Dorsolateral prefrontal cortex (tissue), 122 donors: ENCODE measurements at places on chromosomes 4 and X.

DNA sequence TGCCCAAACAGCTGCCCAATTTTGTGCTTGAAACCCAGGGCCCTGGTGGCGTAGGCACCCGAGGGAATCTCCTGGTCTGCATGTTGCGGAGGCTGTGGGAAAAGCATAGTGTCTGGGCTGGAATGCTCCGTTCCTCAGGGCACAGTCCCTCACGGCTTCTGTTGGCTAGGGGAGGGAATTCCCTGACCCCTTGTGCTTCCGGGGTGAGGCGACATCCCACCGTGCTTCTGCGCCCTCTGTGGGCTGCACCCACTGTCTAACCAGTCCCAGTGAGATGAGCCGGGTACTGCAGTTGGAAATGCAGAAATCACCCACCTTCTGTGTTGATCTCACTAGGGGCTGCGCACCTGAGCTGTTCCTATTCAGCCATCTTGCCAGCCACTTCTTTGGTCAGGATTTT, 399.4 kb upstream of the FTHL17 start:
- DNase-seq: no peak

GRCh38 chr4:176588436-176588835, 204.3 kb downstream of the VEGFC start:
- no peak for DNase-seq

GRCh38 chr4:48337731-48338130, 3.6 kb upstream of the SLAIN2 start:
- DNase-seq: no peak

DNA sequence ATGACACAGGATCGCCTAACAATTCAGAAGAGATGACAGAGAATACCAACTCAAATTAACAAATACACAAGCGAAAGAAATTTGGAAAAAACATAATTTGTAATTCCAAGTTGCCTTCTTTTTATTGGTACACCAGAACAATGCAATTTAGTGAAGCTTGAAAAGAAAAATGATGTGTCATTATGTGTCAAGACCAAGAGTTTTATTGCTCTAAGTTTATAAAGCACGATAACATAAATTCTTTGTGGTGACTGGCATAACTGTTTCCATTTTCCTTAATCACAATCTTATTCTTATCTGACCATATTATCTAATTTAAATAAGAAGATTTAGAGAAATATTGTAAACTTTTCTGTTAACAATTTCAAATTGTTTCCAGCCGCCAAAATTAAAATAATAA, 273.2 kb upstream of the TECRL start:
- DNase-seq: no peak

DNA sequence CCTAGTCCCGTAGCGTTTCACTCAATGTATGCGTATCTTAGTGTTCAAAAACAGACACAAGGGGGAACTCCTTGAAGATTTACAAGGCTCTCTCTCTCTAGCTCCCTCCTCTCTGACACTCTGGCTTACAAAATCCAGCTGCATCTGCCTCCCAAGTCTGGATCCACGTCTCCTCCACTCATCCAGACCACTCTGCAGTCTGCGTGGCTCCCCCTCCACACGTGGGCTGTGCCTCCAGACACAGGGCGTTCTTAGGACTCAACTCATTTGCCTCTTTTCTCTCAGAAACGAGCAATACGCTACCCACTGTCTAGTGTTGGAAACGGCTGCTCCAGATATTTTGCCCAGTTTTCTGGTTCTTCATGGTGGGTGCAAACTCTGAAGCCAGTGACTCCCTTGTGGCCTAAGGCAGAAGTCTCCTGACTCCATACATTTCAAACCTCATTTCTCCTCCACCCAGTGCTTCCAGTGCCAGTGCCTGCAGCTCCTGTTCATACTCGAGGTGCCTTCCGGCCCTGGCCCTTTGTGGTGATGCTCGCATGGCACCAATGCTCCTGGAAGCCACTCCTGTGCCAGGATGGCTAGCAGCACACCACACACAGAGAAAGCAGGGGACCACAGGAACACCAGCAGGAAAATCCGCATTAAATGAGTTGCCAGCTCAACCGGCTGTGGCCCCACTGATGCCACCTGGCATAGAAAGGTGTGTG, 24.1 kb downstream of the NAT8L start:
- no peak for DNase-seq

GRCh38 chrX:149569770-149570169, 17.5 kb downstream of the MAGEA9B start:
- DNase-seq: no peak

DNA sequence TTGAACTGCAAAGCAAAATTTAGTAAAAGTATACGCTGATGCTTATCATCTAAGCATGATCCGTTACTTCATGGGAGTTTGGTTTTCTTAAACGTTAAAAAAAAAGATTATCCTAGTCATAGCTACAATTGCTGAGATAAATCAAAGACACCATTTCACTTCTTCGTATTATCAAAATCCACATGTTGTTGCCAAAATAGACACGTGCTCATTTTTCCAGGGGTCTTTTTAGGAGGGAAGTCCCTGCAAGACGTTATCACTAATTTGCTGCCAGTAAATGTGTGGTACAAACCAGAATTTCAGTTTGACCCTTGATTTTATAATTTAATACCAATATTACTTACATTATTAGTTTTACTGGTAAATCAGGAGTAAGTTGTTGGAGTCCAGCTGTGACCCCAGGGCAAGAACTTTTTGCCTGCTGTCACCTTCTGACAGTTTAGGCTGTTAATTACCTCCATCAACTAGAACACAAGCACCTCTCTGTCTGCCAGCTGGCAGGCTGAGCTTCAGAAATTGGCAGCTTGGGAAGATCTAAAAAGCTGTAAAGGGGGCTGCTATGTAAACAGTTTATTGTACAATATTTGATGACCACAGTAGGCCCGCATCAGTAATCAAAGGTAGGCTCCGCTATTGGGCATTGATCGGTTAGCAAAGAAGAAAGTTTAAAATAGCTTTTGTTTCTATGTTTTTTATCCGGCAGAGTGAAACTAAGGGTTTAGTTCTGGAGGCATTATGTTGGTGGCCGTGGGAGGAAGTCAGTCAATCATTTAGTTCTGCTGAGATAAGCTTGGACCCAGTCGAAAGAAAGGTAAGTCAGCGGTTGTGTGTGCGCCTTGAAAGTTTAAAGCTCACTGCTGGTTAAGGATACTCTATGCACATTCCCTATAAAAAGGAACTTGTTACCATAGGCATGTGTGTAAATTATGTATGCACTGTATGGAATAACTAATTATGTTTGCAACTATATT, 196.4 kb downstream of the FBXO8 start:
- DNase-seq: no peak

- DNase-seq: no peak
Measured at GRCh38 chr4:101500742-101501141, 153.4 kb upstream of the PPP3CA start.

DNA sequence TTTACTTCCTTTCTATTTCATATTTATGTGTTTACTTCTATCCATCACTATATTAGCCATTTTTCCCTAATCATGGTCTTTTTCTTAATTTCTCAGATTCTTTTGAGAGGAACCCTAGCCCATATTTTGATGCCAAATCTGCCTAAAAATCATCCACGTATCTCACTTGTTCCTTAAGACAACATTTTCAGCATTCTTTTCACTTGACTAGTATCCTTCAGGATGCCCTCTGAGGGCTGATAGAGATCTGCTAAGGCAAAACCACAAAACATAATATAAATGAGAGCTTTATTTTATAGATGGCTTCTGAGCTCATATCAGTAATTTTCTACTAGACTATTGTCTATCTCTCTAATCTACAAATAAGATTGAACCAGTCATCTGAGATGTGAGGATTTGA, 341.9 kb downstream of the GPM6A start:
- DNase-seq: no peak

GRCh38 chr4:24495388-24495787, 89.0 kb downstream of the DHX15 start:
- no peak for DNase-seq

GRCh38 chrX:88244066-88244465, 503.0 kb upstream of the CPXCR1 start:
- no peak for DNase-seq

GRCh38 chr4:139975830-139976272, 178.1 kb downstream of the MAML3 start:
- DNase-seq: no peak

- DNase-seq: no peak
Measured at GRCh38 chr4:185665655-185666054, 130.3 kb upstream of the PDLIM3 start.

DNA sequence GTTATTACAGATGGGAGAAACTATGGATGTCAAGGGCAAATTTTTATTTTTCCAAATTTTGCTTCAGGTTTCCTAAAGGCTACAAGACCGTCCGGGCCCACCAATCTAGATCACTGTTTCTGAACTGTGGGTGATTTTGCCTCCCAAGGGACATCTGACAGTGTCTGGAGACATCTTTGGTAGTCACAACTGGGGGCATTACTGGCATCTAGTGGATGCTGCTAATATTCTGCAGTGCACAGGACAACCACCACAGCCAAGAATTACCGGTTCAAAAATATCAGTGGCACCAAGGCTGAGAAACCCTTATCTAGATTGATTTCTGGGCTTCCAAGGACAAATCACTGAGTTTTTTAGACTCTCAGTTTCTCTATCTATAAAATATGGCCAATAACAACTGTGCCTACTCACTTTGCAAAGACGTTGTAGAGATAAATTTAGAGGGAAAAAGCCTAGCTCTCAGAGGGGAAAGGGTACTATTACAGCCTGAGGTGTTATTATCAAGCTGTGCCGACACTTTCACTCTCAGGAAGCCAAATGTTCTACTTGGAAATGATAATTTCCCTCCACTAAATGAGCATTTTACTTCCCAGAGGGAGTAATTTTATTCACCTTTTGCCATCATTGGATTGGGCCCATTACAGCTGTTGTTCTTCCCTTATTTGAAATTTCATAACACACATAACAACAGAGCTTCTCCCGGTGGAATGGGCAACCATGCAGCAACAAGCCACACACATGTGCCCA, 442.1 kb downstream of the CENPC start:
- no peak for DNase-seq
